ENCODE measurements at places on chromosomes 12 and 14. TPM values are rescaled to one million over a fixed set of nuclear protein-coding genes. Genes with fewer than 3 reads are reported as not detected.
A peak's percentile ranks its signal among the peaks of the same experiment; 100 is the strongest.

DNA sequence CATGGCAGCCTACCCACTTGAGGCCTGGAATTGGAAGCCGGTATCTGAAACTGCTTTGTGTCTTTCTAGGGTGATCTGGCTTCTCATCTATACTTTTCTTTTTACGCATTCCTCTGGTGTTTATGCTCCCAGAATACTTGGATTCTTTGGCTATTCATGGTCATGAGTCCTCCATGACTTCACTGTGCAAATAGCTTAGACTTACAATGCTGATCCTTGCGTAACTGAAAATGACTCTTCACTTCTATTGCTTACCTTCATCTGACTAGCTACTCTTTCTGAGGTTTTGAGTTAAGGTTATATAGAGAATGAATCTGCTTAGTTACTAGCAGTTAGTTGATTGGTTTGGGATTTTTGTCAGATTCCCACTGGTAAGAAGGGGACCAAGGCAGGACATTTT, 121.7 kb upstream of the NOVA1 start:
- no peak for DNase-seq

DNA sequence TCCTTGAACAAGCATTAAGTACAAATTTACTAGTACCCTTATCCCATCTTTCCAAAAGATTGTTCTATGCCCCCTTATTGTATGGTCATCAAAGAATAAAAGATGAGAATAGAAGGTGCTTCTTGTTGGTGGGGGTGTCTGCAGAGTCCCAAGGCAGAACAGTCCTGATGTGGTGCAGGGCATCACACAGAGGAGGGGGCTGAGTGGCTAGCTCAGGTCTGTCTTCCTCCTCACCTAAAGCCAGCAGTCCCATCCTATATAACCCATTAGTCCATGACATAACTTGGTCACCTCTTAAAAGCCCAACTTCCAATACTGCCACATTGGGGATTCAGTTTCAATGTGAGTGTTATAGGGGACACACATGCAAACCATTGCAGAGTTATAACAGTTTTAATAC, 9.9 kb downstream of the LRRC10 start:
- no peak for DNase-seq

DNA sequence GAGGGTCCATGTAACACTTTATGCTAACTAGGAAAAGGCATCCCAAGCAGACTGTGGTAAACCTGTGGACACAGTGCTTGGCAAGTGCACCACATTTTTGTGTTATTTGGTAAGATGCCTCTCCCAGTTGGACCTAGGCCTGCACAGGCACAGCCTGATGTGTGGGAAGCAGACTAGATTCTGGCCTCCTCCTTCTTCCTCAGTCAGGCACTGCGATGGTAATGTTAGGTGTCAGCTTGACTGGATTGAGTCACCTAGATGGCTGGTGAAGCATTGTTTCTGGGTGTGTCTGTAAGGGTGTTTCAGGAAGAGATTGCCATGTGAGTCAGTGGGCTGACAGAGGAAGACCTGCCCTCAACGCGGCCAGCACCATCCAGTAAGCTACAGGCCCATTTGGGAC, 25.3 kb upstream of the RHOJ start:
- DNase-seq: no peak

The VRTN gene
- polyA plus RNA-seq: not detected

The EFS gene
- polyA plus RNA-seq: not detected

The ABCD2 gene
- polyA plus RNA-seq: not detected

DNA sequence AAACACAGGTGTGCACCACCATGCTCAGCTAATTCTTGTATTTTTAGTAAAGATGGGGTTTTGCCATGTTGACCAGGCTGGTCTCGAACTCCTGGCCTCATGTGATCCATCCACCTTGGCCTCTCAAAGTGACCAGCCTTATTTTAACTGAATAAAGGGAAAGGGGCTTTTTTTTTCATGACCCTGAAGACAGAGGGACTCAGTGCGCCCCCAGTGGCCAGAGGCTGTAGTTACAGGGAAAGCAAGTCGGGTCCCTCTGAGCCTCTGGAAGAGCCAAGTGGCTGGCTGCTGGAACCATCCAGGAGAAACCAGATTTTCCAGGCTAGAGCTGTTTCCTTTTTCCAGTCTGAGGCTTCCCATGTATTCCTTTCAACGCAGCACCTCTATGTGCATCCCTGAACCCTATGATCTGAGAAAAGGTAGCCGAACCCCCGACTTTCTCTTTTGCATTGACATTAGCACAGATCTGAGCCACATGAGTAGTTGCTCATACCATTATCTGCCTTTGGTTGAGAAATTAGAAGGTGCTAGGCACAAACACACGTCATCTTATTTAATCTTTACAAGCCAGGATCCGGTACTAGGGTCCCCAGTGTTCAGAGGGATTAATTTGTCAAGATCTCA, 342.7 kb downstream of the CACNA1C start:
- DNase-seq: peak; percentile 61

GRCh38 chr12:39417916-39418315, 25.0 kb downstream of the KIF21A start:
- DNase-seq: no peak

DNA sequence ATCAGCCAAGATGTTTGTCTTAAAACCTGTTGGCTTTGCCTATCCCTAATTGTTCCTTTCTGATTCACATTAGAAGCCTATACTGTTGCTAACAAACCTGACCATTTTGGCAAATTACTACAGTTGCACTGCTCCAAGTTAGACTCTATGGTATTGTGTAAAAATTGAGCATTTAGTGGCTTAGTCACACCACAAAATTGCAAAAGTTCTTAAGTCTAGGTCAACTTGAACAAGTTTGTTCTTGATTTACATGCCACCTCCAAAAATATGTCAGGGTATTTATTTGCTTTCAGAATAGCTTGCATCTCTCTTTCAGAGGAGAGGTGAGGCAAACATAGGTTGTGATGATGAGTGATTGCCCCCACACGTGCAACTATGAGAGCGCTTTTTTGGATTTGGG, 27.0 kb upstream of the PTHLH start:
- no peak for DNase-seq

DNA sequence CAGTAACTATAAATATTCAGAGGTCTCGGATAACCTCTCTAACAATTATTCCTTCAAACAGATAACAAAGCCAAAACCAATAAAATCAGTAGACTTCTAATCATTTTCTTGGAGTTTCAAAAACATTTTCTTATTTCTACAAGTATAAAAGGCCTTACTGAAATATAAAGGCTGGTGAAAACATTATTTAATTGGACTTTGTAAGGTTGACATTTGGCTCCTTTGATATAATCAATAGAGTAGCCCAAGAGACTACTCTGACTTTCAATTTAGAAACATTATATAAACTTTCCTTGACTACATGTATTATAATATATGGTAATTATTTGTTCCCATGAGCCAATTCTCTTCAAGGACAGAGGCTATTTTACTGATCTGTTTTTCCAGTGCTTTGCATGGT, 68.3 kb downstream of the OSBPL8 start:
- DNase-seq: no peak

DNA sequence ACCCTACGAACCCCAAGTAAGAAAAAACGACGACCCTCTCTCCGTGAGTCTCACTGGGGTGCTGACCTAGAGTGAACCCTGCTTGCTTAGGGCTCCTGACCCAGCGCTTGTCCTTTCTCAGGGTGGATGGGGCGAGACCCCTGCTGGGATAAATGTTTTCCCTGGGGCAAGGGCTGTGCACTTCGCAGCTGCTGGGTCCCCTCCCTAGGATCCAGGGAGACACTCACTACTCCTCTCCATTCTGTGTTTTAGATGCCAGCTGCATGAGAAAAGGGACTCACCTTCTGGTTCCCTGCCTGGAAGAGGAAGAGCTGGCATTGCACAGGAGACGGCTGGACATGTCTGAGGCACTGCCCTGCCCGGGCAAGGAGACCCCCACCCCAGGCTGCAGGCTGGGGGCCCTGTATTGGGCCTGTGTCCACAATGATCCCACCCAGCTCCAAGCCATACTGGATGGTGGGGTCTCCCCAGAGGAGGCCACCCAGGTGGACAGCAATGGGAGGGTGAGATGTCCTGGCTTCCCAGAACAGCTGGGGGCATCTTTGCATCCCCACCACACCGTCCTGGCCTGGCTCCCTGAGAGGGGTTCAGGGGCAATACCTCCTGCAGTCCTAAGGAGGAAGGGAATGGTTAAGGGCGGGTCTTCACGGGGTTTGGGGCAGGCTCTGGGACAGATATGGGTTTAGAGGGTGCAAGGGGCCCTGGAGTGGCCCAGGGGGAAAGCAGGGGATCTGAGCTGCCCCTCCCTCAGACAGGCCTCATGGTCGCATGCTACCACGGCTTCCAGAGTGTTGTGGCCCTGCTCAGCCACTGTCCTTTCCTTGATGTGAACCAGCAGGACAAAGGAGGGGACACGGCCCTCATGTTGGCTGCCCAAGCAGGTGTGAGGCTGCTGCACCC, 663 bp downstream of the ANKRD33 start:
- DNase-seq: no peak

The SLC6A15 gene
- polyA plus RNA-seq: not detected

The LMO3 gene
- polyA plus RNA-seq: not detected

The CCDC177 gene
- polyA plus RNA-seq: not detected

The GPRC5A gene
- not detected for polyA plus RNA-seq

- no peak for DNase-seq
These were observed 151.7 kb downstream of the RPAP3 start for GRCh38 chr12:47554046-47554653.

The APOF gene
- polyA plus RNA-seq: not detected

The CCDC175 gene
- polyA plus RNA-seq: not detected

DNA sequence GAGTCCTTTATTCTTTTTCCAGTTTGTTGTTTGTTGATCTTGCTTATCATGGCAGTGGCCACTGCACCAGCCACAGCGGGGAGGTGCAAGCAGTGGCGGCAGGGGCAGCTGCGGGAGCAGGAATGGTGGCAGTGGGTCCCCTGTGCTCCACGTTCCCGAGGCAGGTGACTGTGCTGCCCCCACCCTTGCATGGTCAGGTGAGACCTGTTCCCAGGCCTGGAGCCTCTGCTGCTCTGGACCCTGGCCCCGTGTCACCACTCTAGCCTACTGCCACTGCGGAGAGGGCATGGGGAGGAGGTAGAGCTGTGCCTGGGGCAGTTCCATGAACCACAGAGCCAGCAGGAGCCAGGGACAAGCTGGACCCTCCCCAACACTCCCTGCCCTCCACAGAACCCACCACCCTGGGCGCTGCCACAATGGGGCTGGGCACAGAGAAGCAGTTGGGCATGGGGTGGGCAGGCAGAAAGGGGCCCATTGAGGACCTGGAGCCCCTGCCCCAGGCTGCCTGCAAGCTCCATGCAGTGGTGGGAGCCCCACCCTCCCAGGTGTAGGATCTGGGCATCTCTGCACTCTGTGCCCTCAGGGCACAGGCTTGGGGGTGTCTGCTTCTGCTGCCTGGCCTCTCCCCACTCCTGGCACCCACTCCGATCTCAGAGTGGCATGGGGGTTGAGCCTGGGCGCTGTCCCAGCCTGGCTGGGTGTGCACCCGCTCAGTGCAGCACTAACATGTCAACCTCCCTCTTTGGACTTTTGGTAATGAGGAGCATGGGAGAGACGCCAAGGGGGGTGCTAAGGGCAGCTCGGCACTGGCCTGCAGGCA, 23.1 kb upstream of the WDR20 start:
- DNase-seq: no peak

The TSPAN19 gene
- polyA plus RNA-seq: not detected

Measured in CD14-positive monocyte (primary cell).